Activated naive CD8-positive, alpha-beta T cell treated with anti-CD3 and anti-CD28 coated beads, Interleukin-2, amount 50 U/mL, for 16 hours (primary cell): ENCODE measurements at places on chromosomes 5 and 9.

GRCh38 chr5:6539060-6539459, 90.4 kb downstream of the UBE2QL1 start:
- no peak for DNase-seq

DNA sequence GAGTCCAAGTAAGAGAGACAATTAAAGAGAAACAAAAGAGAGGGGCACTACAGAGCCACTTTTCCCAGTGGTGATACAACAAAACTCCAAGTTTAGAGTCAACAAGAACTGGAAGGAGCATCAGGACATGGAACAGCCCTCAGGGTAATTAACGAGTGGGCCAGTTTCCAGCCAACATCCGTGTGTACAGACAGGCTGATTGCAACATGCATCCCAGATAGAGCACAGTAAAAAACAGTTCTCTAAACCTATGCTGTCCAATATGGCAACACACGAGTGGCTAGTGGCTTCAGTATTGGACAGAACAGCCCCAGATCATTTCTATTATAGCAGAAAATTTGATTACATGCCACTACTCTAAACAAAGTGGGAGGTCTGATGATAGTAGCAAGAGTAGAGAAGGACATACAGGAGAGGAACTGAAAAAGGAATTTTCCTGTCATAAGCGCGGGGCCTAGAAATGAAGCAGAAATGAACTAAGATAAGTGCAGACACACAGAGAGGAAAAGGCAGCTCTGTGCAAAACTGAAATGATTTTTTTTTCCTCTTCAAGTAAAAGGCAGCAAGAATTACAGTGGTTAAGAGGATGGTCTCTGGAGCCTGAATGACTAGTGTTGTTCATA, 175.6 kb upstream of the CCNG1 start:
- DNase-seq: no peak

DNA sequence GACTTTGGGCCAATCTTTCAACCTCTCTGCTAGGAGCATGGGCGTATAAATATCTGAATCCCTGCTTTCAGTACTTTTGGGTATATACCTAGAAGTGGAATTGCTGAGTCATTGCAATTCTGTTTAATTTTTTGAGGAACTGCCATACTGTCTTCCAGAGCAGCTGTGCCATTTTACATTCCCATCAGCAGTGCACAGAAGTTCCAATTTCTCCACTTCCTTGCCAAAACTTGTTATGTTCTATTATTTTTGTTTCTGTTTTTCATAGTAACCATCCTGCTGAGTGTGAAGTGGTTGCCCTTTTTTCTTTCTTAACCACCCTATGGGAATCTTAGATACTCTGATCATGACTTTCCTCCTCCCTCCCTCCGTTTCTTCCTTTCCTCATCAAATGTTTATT, 11.1 kb upstream of the CCIN start:
- DNase-seq: no peak

DNA sequence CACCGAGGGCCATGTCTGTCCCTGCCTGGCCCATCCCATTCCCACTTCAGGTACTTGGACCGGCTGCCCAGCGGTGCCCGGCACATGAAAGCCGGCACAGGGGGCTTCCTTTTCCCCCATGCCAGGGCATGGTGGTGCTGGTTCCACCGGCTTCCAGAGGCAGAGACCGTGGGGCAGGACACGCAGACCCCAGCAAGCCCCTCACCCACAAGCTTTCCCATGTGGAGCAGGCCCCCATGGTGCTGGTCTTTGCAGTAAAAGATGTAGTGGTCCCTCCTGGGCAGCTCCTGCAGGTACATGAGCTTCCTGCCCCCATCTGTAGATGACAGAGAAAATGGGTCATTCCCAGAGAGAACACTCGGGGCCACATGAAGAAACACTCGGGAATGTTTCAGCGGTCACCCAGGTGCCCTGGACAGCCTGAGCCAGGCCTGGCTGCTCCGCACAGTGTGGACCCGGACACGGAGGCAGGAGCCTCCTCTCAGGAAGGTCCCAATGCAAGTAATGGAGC, 2.0 kb downstream of the OBP2B start:
- DNase-seq: no peak

GRCh38 chr9:93677641-93678136, 101.3 kb downstream of the PHF2 start:
- no peak for DNase-seq

GRCh38 chr5:96716716-96717115, 54.5 kb downstream of the CAST start:
- DNase-seq: no peak

- DNase-seq: no peak
Measured at GRCh38 chr5:96004087-96004486, 42.4 kb upstream of the ELL2 start.

DNA sequence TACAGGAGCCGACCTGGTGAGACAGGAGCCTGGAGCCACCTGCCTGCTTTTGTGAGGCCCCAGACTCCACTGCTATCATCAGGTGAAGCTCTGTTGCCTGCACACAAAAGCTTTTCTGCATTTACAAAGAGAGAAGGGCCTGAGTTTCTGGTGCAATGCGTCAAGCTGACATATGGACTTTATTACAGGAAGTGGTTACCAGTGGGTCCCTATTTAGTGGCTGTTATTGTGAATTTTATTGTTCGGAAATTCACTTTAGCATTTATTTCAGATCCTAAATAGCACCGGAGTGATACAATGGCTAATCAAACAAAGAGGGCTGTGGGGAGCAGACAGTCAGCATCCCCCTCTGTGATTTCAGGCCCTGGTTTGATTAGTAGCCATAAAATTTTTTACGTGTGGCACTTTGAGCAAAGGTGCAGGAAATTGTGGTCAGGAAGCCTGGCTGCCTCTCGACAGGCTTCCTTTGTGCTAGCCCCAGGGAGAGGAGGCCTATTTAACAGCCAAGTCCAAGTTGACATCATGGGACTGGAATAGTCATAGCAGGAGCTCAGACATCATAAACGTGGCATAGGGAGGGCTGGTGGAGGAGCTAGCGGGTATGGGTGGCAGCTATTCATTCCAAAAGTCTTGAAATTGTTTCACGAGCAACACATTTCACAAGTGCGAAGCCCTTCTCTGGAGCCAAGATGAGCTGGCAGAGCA, 8.4 kb downstream of the TGFBI start:
- no peak for DNase-seq

- DNase-seq: no peak
Measured at GRCh38 chr5:133967698-133968203, 674 bp downstream of the C5orf15 start.

DNA sequence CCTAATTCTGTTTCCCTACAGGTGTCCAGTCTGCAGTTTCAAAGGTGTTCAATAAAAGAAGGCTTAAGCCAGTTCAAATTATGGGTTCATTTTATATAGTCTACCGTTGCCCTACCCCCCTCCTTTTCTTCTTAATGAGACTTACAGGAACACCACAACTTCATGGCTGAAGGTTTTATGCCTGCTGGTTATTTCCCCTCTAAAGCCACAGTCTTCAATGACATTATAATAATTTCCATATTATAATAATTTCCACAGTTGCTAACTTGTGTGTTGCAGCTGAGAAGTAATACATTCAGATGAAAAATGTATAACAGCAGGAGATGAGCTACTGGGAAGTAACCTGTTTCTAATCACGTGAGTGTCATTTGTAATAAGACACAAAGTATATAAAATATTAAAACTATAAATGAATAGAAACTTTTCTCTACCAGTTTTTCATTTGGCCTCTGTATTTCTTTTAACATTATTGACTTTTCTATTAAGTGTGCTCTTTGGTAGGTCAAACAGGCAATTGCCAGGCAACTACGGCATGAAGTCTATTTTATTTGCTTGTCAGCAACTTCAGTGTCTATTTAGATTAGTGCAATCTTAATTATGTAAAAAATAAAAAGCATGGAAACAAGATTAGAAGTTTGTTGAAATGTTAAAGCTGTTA, 120.5 kb upstream of the HMHB1 start:
- no peak for DNase-seq

- no peak for DNase-seq
Measured at GRCh38 chr5:118522626-118523025, 465.7 kb downstream of the DTWD2 start.

DNA sequence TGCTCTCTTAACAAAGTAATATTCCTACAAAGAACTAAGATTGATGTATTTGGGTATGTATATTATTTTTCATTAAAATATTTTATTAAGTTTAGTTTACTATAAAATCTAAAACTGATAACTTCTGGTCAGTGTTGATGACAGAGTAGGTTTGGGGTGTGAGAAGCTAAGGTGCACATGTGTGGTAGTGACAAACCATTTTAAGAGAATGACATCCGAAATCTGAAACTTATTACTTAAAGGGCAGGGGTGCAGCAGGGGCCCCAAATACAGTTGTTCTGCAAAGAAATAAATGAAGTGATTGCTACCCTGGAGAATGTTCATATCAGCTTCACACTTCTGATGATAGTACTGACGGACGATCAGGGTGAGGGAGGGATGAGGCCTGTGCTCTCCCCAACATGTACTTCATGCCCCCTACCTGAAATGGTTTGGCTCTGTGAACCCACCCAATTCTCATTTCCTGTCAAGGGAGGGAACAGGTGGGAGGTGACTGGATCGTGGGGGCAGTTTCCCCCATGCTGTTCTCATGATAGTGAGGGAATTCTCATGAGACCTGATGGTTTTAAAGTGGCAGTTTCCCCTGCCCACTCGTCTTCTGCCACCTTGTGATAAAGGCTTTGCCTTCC, 125.3 kb upstream of the RFX3 start:
- DNase-seq: no peak

- no peak for DNase-seq
Measured at GRCh38 chr5:61641748-61642565, 309.9 kb downstream of the ZSWIM6 start.

DNA sequence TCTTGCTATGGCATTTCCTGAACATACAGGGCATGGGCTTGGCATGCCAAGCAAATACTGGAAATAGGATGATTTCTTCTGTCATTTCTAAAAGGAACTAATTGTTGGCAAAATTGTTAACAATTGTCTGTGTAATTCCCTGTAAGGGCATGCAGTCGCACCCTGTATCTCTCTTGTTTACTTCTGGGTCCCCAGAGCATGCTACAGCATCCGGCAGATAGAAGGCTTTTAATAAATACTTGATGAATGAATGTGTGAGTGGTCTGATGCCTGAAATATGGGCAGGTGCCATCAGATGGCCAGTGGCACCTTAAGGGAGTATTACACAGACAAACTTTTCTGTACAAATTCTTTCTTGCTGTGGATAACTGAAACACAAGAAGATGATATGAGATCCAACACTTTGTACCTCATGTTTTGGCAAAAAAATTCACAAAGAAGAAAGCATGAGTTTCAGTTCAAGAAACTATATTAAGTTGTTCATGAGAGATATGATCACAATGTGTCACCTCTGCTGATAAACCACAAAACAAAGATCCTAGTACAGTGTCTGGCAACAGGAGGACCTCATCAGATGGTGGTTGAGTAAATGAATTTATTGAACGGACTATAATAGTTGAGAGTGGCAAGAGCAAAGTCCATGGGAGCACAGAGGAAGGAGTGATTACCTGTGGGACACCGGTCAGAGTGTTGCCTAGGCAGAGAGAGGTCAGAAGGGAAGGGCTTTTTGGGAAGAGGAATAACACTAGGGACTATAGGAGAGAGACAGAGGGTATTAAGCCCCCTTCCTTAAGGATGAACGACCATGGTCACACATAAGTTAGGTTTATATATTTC, 194.2 kb downstream of the ATP10B start:
- DNase-seq: no peak

GRCh38 chr5:40685193-40685592, 5.5 kb downstream of the PTGER4 start:
- DNase-seq: no peak

- DNase-seq: no peak
Measured at GRCh38 chr5:95281226-95281625, 3.7 kb downstream of the MCTP1 start.

GRCh38 chr5:38009749-38010358, 170.0 kb upstream of the GDNF start:
- DNase-seq: no peak

DNA sequence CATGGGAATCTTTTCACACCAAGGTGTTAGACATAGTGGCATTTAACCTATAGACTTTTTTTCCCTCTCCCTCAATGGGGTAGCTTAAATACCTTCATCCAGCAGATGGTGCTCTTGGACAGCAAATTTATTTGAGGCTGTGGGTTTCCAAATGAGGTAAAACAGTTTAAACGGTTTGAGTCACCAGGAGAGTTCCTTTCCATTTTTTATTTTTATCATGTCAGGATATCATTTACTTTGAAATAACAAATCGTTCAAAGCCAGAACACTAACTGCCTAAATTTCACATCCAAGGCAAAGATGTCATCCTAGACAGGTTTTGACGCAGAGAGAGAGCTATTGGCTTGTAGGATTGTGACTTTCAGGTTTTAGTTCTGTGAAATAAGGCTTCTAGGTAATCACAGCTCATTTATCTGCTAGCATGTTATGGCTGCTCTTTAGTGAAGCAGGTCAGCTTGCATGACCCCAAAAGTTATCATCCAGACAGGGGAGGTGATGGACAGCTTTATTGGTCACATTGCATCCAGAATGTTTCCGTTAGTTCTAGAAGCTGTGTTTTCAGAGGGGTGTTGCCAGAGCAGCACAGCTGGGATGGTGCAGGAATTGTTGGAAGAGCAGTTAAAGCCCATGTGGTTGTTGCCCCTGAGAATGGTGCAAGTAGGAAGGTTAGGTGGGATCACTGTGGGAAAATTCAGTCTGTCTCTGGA, 69.8 kb downstream of the KDM4C start:
- no peak for DNase-seq

- no peak for DNase-seq
Measured at GRCh38 chr5:131212471-131213021, 41.8 kb downstream of the LYRM7 start.
